ENCODE measurements at places on chromosomes 5 and 9.

DNA sequence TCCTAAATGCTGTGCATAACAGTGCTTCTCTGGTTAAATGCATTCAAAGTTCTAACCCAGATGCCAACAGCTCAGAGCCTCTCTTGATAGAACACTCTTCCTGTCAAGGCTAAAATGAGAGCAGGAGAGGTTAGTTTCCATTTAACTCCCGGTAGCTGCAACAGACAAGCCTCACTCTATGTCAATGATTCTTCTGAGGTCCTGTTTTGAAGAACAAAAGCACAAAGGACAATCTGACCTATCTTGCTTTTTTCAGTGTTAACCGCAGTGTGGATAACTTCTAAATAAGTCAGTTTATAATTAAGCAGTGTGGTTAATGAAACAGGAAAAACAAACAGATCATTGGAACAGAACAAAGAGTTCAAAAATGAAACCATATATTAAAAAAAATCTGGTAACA, 80.7 kb downstream of the ANKRD55 start:
- DNase-seq, result no peak

DNA sequence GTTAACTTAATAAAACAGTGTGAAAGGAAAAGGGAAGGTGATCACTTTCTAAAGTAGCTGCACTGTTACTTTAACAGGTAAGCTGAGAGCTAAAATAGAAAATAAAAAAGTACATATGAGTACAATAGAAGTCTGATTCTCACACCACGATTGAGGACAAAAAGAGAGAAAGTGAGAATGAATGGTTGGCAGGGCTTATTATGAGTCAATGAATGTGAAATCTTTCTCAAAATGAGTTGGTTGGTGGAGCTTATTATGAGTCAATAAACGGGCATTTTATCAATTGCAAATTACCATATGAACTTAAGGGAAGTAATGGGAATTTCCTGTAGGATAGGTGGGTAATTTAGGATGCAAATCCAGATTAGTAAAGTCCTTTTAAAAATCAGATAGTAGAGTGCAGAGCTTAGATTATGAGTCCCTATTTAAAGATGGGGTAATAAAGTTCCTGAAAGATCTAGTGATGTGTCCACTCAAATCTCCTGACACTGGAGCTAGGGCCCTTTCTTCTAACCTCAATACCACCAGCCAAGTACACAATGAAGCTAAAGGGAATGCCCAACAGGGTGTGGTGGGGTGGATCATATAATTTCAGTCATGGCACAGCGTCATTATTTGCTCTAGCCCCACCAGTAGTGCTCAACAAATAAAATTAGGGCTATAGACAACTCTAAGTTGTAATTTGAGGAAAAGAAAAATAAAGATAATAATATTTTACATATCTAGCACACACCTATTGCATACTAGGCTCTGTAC, 21.1 kb upstream of the TLR4 start:
- DNase-seq, result no peak

- no peak for DNase-seq
These were observed 58.4 kb upstream of the TRIM32 start for GRCh38 chr9:116628716-116629115.

DNA sequence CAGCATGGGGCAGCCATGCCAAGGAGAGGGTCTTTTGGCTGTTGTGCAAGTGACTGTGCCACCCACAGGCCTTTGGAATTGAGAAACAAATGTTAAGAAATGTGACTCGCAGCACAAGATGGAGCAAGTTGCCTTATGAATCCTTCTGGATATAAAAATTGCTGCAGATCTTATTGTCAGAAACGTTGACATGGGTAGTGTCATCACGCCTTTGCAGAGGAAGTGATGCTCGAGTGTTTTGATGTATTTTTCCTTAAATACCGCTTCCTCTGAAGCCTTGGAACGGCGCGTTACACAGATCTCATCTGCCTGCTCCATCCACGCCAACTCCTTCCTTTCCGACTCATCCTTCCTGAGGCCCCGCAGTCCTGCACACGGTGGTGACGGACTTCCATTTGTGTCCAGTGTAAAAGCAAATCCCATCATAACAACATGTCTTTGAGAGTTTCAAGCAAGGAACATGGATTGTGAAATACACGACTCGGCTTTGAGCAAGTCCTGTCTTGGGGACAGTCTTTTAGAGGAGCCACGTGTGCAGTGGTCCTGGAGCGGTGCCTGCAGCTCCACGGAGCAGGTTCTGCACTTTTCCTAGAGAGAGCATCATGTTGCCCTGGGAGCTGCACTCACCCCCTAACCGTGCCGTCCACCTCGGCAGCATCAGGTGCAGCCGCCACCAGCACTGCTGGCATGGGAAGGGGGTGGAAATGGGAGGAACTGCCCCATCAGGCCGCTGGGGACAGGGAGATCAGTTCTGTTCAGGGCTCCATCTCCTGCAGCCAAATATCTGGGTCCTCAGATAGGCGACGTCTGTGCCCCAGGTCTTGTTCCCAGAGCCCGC, 15.1 kb downstream of the ROPN1L start:
- DNase-seq, result no peak

DNA sequence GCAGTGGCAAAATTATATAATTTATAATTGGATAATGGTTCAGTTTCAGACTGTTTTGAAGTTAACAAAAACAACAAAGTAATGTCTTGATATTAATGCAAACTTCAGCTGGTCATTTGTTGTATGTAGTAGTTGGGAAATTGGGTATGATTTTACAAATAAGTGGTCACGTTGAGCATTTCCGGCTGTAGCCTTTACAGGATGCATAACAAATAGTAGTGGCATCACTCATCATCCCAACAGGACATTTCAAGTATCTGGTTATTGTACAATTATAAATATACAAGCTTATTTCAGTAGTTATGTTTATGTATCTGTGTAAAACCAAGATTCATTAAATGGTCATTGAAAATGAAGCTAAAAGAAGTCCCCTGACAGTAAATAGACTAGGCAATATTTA, 72.9 kb downstream of the SMIM15 start:
- no peak for DNase-seq

DNA sequence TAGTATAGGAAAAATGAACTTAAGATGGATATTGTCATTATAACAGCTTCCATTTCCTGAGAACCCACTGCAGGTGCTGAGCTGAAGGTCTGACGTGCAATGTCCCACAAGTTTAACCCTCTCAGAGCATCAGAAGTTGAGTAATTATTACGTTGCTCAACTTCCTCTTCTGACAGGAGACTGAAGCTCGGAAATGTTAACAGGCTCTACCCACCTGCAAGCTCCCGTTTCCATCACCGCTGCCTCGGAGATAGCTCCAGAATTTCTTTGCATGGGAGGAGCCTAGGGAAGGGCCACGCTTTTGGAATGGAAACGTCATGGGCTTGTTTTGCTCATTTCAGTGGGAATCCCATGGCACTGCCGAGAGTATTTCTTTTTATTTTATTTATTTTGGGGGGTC, 1.0 kb upstream of the NTMT1 start:
- DNase-seq, result no peak

GRCh38 chr9:117643288-117643654, 60.9 kb upstream of the TLR4 start:
- DNase-seq, result no peak

GRCh38 chr5:151257731-151258181, 4.8 kb downstream of the GM2A start:
- no peak for DNase-seq

- no peak for DNase-seq
These were observed 19.0 kb downstream of the FLT4 start for GRCh38 chr5:180630426-180630825.

DNA sequence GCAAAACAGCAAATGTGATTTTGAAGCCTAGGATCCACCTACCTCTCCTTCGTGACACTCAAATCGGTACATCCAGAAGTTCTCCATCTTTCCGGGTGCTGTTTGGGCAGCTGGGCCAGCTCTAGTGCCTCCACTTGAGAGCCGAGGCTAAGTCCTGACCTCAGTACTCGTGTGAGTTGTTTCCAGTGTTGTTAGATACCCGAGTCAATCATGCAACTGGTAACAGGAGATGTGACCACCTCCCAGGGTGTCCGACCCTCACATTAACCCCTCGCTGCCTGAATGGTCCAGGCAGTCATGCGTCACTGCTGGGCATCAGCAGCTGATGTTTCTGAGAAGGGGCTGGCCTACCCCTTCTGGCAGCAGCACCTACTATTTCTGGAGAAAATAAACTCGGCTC, 170.3 kb downstream of the ENTREP1 start:
- no peak for DNase-seq

DNA sequence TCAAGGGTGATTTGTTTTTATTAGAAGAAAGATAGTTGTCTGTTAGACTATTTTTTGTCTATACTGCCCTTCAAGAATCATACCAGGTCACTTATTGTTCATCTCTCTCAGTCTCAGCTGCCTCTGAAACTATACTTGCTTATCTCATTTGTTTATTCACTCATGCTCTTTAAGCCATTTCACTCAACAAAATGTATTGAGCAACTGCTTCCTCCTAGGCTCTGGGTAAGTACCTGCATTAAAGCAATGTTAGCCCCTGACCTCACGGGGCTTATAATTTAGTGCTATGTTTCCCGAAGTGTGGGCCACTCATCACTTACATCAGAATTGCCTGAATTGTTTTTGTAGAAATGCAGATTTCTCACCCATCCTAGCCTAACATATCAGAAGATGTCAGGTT, 100.9 kb downstream of the DPYSL3 start:
- DNase-seq, result no peak
